Bronchial smooth muscle cell (primary cell): ENCODE measurements at places on chromosomes 7 and 10. TPM values are rescaled to one million over a fixed set of nuclear protein-coding genes. Genes with fewer than 3 reads are reported as not detected.

TAS2R41 gene
- not detected in 2 replicates for total RNA-seq

SLC25A13 gene
- 3.9 and 6.0 TPM in 2 replicates for total RNA-seq

EGR2 gene
- under 0.01 TPM in 1 of 2 replicates, not detected in the other for total RNA-seq

MYOZ1 gene
- under 0.01 and 0.43 TPM in 2 replicates for total RNA-seq

ATG9B gene
- under 0.01 TPM in 2 replicates for total RNA-seq

COL17A1 gene
- 0.16 and 0.94 TPM in 2 replicates for total RNA-seq

NEURL1 gene
- 0.16 and 0.17 TPM in 2 replicates for total RNA-seq

PNLIPRP2 gene
- total RNA-seq, result not detected in 2 replicates

C10orf143 gene
- 1.0 and 1.1 TPM in 2 replicates for total RNA-seq

CTAGE15 gene
- total RNA-seq, result 0.09 TPM in 1 of 2 replicates, not detected in the other

TAS2R38 gene
- not detected in 2 replicates for total RNA-seq

KAZALD1 gene
- total RNA-seq, result 84.3 and 155 TPM in 2 replicates

C10orf71 gene
- not detected in 2 replicates for total RNA-seq

CABCOCO1 gene
- 0.26 and 0.79 TPM in 2 replicates for total RNA-seq

ACHE gene
- total RNA-seq, result under 0.01 and 0.17 TPM in 2 replicates

MORN4 gene
- 3.2 and 5.2 TPM in 2 replicates for total RNA-seq

MOGAT3 gene
- not detected in 2 replicates for total RNA-seq

TMEM176A gene
- not detected in 2 replicates for total RNA-seq

IQUB gene
- 0.63 and 0.69 TPM in 2 replicates for total RNA-seq

TMEM225B gene
- 1.3 and 1.5 TPM in 2 replicates for total RNA-seq

FAM25G gene
- total RNA-seq, result not detected in 2 replicates

DNAH11 gene
- total RNA-seq, result under 0.01 and 0.95 TPM in 2 replicates

HTR7 gene
- 2.9 and 3.3 TPM in 2 replicates for total RNA-seq

PBLD gene
- 6.4 and 8.7 TPM in 2 replicates for total RNA-seq

CALML3 gene
- total RNA-seq, result not detected in 2 replicates

PPA1 gene
- total RNA-seq, result 221 and 248 TPM in 2 replicates

CHST15 gene
- 0.63 and 5.8 TPM in 2 replicates for total RNA-seq

ZNF736 gene
- total RNA-seq, result 5.8 and 8.8 TPM in 2 replicates

FGFR2 gene
- under 0.01 and 0.09 TPM in 2 replicates for total RNA-seq

OPN1SW gene
- not detected in 2 replicates for total RNA-seq

NUTM2B gene
- 0.16 and 0.52 TPM in 2 replicates for total RNA-seq

C10orf105 gene
- total RNA-seq, result under 0.01 and 0.09 TPM in 2 replicates

CYP2E1 gene
- 0.47 and 0.52 TPM in 2 replicates for total RNA-seq

FAM24A gene
- total RNA-seq, result not detected in 2 replicates

DKK1 gene
- 11.0 and 18.4 TPM in 2 replicates for total RNA-seq

GPR26 gene
- not detected in 2 replicates for total RNA-seq

ODAD2 gene
- under 0.01 and 0.32 TPM in 2 replicates for total RNA-seq

FAM25C gene
- not detected in 2 replicates for total RNA-seq

MRLN gene
- not detected in 2 replicates for total RNA-seq

MSS51 gene
- total RNA-seq, result 1.1 and 1.4 TPM in 2 replicates

SRRM3 gene
- 0.79 and 0.94 TPM in 2 replicates for total RNA-seq

DENND2A gene
- 38.6 and 47.7 TPM in 2 replicates for total RNA-seq
